AG09309 (cell line): ENCODE measurements at places on chromosomes 12 and 14.

GRCh38 chr14:81723956-81724355 lies 190.3 kb upstream of the SEL1L start:
- no peak for DNase-seq

DNA sequence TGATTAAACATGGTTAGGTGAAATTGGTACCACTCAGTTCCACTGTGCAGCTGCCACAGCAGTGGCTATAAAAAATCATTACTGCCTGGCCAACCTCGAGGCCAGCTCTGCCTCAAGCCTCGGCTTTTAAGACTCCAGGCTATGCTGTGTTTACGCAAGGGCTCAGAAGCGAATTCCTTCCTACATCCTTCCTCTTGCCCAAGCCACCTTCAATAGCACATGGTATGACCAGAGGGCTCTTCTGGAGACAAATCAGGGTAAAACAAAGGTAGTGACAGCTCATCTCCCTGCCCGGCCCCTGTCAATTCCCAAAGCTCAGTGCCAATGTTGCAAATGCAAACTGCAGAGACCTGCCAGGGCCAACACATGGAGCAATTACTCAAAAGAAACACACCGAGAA lies 31.9 kb downstream of the NUAK1 start:
- DNase-seq: no peak

- no peak for DNase-seq
Observed at GRCh38 chr12:1800401-1801302, 19.7 kb upstream of the LRTM2 start.

DNA sequence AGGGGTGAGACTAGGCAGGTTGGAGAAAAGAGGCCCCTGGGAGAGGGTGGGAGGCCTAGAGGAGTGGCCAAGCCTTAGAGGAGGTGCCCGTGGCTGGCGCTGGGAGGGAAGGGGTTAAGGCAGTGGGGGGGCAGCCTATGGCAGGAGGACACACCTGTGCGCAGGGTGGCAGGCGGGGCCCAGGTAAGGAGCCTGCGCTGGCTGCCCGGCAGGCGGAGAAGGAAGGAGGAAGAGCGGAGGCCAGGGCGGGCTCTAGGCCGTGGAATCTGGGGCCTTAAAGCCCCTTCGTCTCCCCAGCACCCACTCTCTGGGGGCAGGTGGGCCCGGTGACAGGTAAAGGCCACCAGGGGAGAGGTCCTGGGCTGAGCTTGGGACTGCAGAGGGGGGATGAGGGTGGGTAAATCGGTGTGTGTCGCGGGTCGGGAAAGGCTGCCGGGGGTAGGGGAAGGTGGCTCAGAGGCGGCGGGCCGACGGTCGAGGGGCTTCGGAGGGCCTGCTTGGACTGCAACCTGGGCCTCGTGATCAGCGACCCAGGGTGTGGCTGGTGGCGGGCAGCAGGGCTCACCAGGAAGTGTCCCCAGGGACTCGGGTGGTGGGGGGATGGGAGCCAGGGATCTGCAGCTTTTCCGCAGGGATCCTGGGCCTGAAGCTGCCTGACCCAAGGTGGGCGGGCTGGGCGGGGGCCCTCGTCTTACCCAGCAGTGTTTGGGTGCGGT lies 7.3 kb downstream of the PHB2 start:
- no peak for DNase-seq

- DNase-seq: no peak
Observed at GRCh38 chr12:24069532-24070395, 120.3 kb upstream of the SOX5 start.

- DNase-seq: no peak
Observed at GRCh38 chr12:685388-685787, 22.1 kb upstream of the NINJ2 start.

- DNase-seq: no peak
Observed at GRCh38 chr14:93035585-93035916, 80.2 kb downstream of the ITPK1 start.

GRCh38 chr12:108712165-108712924 lies 19.0 kb downstream of the CORO1C start:
- DNase-seq: no peak

GRCh38 chr14:94113490-94113889 lies 3.0 kb downstream of the IFI27 start:
- DNase-seq: no peak

DNA sequence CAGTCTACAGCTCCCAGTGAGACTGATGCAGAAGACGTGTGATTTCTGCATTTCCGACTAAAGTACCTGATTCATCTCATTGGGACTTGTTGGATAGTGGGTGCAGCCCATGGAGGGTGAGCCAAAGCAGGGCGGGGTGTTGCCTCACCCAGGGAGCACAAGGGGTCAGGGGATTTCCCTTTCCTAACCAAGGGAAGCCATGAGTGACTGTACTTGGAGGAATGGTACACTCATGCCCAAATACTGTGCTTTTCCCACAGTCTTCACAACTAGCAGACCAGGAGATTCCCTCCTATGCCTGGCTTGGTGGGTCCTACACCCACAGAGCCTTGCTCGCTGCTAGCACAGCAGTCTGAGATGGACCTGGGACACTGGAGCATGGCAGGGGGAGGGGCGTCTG lies 21.0 kb upstream of the ABCC9 start:
- DNase-seq: no peak

DNA sequence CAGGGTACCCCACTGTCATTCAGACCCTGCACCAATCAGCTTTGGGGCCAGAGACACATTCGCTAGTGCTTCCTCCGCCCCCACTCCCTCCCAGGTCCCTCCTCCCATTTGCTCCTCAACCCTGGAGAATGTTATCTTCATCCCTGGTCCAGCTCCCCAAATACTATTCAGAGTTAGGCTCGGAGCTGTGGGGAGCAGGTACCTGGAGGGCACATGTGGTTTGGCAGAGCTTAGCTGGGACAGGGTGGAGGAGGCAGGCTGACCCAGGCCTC lies 19.5 kb downstream of the VSX2 start:
- DNase-seq: no peak
